ENCODE measurements at places on chromosomes 7 and 10.

DNA sequence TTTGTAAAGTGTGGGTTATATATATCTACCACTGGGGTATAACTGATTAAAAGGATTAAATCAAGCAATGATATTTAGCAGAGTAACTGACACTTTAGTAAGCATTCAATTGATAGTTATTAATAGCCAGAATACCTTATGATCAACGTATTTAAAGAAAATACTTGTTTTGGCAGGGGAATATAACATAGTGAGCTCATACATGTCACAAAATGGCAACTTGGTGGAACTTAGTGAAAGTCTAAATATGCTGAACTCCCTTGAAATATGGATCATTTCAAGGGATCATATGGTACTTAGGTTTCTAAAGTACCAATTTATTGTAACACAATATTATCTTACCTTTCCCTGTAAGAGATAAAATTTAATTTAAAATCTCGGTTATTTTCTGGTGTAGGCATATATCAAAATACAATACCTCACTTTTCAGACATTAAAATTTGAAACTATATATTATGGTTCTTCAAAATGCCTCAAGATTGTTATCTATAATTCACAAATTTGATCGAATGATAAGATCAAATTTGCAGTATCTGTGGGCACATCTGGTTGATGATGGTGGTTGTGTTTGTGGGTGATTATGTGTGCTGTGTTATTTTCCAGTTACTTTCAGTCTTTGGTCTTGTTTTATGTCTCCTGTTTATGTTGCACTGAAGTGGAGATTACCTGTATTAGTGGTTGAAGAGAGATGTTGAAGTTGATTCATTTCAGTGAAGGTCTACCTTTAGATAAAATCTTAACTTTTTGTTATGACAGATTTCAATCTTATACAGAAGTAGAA is 5.2 kb downstream of the ARL4A start:
- no peak for DNase-seq

DNA sequence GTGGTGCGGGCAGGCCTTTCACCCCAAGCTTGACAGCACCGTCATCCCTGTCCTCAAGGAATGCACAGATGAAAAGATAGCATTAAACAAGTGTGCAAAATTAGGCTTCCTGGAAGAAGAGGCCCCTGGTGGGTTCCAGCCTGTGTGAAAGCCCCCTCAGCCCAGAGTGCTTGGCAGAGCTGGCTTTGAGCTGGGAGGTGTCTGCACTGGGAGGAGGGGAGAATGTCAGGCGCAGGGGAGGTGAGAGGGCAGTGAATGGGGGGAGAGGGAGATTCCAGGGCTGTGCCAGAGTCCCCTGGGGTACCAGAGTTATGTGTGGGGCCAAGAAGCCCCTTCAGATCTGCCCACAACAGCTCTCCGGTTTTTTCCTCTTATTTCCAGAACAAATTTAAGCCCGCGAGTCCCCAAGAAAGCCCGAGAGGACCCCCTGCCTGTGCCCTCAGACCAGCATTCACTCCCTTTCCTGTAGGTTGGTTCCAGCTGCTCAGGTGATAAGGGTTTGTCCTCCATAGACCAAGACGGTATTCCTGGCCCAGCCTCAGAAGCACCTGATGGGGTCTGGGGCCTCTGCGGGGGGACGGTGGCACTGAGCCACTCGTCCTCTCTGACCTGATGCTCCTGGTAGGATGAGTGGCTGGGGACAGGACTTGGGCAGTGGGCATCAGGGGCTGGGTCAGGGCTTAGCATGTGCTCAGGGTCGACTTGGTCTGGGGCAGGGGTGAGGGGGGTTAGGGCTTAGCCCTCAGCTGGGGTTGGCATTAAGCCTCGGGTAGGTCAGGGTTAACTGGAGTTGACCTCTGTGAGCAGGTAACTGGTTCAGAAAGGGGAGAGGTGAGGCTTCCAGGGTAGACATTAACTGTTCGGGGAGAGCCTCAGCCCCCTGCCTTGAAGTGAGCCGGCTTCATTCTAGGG is 43.4 kb downstream of the ADCYAP1R1 start:
- DNase-seq: no peak

DNA sequence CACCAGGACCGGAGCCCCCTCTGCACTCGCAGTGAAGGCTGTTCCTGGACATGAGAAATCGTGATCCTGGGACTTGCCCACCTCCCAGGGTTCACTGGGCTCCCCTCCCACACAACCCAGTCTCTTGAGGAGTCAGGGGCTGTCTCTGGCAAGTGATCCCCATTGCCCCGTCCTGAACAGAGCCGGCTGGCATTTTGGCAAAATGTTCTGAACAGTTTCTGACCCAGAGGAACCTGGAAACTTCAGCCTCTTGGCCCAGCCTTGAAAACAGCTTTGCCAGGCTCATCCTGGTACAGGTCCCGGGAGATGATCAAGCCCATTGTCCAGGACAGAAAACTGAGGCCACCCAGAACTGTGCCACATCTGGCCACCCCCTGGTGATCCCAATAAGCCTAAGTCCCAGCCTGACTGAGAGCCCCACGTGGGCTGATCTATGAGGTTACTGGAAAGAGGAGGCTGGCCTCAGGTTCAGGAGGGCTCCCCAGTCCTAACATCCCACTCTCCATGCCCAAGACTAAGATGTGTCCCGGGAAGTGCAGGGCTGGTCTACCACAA is 115.7 kb downstream of the OAT start:
- DNase-seq: no peak

GRCh38 chr7:83517035-83517700 is 131.8 kb downstream of the SEMA3E start:
- DNase-seq: no peak

- DNase-seq: no peak
These were observed 81.2 kb downstream of the ANKRD7 start for GRCh38 chr7:118305671-118306070.

DNA sequence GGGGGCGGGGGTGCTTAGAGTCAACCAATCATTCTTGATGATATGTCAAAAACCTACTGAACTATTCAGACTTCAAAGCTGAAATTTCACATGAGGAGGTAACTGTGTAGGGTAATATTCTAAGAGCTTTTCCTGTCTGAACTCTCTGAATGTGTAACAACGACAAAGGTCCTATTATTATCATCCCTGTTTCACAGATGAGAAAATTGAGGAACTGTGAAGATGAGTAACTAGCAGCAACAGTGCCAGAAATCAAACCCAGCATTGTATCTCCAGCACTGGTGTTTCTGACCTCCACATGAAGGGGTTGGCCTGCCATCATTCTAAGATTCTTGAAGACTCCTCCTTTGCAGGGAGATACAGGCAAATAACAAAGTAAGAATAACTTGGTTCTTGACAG is 294.7 kb upstream of the AOAH start:
- no peak for DNase-seq

- no peak for DNase-seq
These were observed 14.1 kb downstream of the NRCAM start for GRCh38 chr7:108442039-108442568.

DNA sequence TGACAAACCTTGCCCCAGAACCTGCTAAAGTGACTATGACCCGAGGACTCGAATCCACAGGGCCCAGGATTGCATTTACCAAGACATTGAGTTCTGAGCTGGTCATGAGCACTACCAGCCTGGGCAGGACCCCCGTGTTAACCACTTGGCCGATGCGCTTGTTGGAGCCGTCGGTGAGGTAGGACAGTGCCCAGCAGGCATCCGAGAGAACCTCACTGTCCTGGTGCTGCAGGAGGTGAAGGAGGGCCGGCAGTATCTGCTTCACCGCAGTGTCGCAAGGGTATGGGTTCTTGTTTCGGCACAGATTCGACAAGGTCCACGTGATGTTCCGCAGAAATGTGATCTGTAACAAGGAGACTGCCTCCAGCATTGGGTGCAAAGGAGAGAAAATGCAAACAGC is 19.7 kb downstream of the KPNA7 start:
- no peak for DNase-seq

- peak; percentile 69 for DNase-seq
These were observed 48.1 kb upstream of the COMTD1 start for GRCh38 chr10:75283671-75284470.

GRCh38 chr7:10643545-10643944 is 330.1 kb upstream of the PHF14 start:
- DNase-seq: no peak

- peak; percentile 54 for DNase-seq
These were observed 148.7 kb upstream of the MKI67 start for GRCh38 chr10:128274938-128275337.

GRCh38 chr7:67564959-67565358 is 568.3 kb downstream of the TYW1 start:
- peak; percentile 86 for DNase-seq

DNA sequence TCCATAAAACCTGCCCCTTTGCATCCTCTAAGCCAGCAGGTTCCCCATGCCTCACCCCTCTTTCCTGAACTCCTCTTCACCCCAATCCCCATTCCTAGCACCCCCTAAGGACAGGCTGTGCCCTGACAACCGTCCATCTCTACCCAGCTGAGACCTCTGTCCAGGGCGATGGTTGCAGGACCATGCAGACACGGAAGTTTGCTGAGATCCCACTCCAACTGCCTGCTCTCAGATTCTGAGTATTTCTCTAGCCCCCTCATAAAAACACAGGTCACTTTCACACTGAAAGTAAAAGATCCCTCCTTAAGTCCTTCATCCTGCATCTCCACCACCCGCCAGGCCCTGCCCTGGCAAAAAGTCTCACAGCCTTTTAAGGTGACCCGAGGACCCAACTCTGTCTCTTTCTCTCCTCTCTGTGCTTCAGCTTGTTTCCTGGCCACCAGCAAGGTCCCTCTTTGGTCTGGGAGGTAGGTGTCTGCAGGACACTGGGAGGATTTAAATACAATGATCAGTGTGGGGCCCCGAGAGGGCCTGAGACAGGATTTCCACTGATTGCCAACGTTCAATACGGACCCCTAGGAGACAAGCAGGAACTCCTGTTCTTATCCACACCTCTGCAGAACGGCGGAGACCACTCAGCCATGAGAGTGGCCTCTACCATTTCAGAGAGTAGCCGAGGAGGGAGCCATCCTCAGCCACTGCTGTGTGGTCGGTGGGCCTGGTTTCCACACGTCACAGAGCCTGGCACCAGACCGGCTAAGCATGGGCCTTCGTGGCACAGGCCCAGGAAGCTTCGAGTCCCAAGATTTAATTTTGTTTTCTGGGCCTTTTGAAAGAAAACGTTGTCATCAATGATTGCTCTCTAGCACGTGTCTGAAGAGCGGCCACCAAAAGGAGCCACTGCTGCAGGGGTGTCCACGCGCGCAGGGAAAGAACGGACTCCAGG is 27.9 kb downstream of the CALML3 start:
- DNase-seq: no peak

- DNase-seq: no peak
These were observed 7.1 kb downstream of the AGMO start for GRCh38 chr7:15554744-15555143.

GRCh38 chr7:84462259-84462658 is 267.7 kb upstream of the SEMA3A start:
- no peak for DNase-seq

DNA sequence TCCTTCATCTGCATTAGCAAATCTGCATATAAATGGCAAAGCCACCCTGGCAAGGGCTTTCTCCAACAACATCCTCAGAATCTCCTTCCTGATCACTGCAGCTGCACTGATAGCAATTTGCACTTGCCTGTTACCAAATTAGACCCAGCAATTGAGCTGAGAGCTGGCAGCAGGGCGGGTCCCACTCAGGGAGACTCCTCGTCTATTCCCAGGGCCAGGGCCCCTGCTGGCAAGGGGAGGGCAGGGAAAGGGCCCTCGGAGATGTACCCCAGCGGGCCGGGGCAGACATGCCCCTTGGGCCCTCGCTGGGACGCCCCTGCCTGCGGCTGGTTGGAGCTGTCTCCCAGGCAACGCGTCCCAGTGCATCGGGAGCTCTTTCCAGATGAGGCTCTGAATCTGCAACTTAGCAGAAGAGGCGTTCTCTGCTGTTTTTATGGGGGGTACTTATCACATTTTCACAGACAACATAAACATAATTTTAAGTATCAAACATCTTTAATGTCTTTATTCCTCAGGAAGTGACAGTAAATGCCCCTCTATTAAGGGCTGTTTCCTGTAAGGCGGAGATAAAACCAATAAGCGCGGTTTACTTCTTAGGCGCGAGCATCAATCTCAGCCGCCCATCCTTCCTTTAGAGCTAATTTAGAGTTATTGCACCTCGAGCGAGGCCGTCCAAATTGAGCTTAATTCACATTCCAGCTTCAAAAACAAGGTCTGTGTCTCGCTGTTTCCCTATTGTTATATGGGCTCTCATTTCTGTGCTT is 249.0 kb upstream of the PPP2R2D start:
- DNase-seq: peak; percentile 65

- DNase-seq: no peak
These were observed 148.2 kb downstream of the GFRA1 start for GRCh38 chr10:116124777-116125176.

DNA sequence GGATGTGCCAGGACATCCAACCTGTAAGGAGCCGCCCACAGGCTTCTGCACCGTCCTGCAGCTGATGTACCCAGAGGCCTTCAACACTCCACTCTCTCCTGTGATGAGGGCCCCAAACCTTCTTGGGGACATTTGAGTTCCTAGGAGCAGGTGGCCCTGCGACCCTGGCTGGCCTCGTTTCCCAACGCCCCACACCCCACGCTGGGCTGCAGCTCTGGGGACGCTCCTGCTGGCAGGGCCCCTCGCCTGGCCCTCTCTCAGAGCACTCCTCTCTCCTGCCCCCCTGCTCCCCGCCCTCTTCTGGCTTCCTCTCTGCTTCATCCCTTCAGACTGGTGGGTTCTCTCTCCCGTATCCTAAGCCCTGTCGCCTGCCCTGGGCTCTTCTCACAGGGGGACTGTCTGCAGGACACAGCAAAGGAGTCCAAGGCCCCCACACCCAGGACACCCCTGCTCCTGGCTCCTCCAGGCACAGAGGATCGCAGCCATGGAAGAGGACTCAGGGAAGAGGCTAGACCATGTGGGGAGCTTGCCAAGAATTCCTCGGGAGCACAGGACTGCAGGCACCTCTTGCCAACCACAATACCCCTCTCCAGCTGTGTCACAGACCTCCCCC is 541.4 kb downstream of the TCERG1L start:
- DNase-seq: no peak

DNA sequence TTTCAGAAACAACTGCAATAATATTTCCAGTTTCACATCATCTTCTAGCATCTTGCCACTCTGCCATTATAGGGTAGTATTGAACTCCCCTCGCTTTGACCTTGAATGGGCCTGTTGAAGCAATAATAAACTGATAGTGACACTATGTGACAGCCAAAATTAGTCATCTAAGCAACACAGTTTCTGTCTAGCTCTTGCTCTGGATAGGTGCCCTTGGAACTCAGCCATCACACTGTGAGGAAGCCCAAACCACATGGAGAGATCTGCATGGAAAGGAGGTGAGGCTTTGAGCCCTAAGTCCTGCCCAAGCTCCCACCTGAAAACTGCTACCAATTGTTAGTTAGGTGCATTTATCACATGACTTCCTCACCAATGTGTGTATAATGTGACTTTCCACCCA is 18.1 kb upstream of the KCND2 start:
- DNase-seq: peak; percentile 5

GRCh38 chr10:129398711-129399141 is 68.3 kb upstream of the MGMT start:
- DNase-seq: no peak
